Suprapubic skin (tissue), 4 donors: ENCODE measurements at places on chromosomes 2 and 18. TPM values are rescaled to one million over a fixed set of nuclear protein-coding genes. Genes with fewer than 3 reads are reported as not detected.

SLC4A3 gene
- total RNA-seq, result 3.2 TPM

LONRF2 gene
- total RNA-seq, result 1.3 TPM

MC5R gene
- not detected for total RNA-seq

RAB6C gene
- not detected for total RNA-seq

STON1 gene
- total RNA-seq, result 3.6 TPM

AKAIN1 gene
- total RNA-seq, result not detected

TRIM54 gene
- total RNA-seq, result not detected

GKN1 gene
- total RNA-seq, result not detected

POTEE gene
- total RNA-seq, result not detected

MAPK4 gene
- 2.0 TPM for total RNA-seq

GALNT14 gene
- 6.6 TPM for total RNA-seq

ACADL gene
- total RNA-seq, result 4.0 TPM

KCNE4 gene
- 2.1 TPM for total RNA-seq

EGR4 gene
- total RNA-seq, result not detected

ABHD1 gene
- total RNA-seq, result not detected

SATB2 gene
- 3.7 TPM for total RNA-seq

ITGA4 gene
- 1.2 TPM for total RNA-seq

TGOLN2 gene
- total RNA-seq, result 69.9 TPM

COL4A3 gene
- total RNA-seq, result 0.80 TPM

KDSR gene
- 65.4 TPM for total RNA-seq

ADCYAP1 gene
- total RNA-seq, result not detected

RPRM gene
- not detected for total RNA-seq

TEX44 gene
- total RNA-seq, result not detected

YWHAQ gene
- 158 TPM for total RNA-seq

SRD5A2 gene
- not detected for total RNA-seq
